ENCODE measurements at places on chromosomes 12 and 14. TPM values are rescaled to one million over a fixed set of nuclear protein-coding genes. Genes with fewer than 3 reads are reported as not detected.
A peak's percentile ranks its signal among the peaks of the same experiment; 100 is the strongest.

GRCh38 chr12:106976668-106977067 lies 10.3 kb downstream of the MTERF2 start:
- peaks cover 74% of the 10 kb centered on the region for H3K4me1 ChIP-seq
- H3K27ac ChIP-seq, result no peak overlapping the region
- H3K36me3 ChIP-seq, result peaks cover under 1% of the 10 kb centered on the region
- no peak for DNase-seq
- no peaks in the 10 kb centered on the region for H3K27me3 ChIP-seq

- no peak overlapping the region for H3K4me3 ChIP-seq
- no peaks in the 10 kb centered on the region for H3K27me3 ChIP-seq
- DNase-seq, result no peak
- H3K36me3 ChIP-seq, result no peaks in the 10 kb centered on the region
- no peak overlapping the region for H3K27ac ChIP-seq
- no peaks in the 10 kb centered on the region for H3K4me1 ChIP-seq
Observed at GRCh38 chr12:21608196-21608595, 3.5 kb upstream of the GYS2 start.

GRCh38 chr12:91885851-91886731 lies 259.6 kb downstream of the BTG1 start:
- no peaks in the 10 kb centered on the region for H3K27me3 ChIP-seq
- H3K27ac ChIP-seq, result no peak overlapping the region
- H3K36me3 ChIP-seq, result no peaks in the 10 kb centered on the region
- no peaks in the 10 kb centered on the region for H3K4me1 ChIP-seq

GRCh38 chr12:48997719-48998496 lies 1.3 kb downstream of the DDN start:
- H3K36me3 ChIP-seq, result peaks cover 10% of the 10 kb centered on the region
- H3K4me3 ChIP-seq, result peak overlapping the region; percentile 46
- H3K27me3 ChIP-seq, result peaks cover 97% of the 10 kb centered on the region
- no peak for DNase-seq
- H3K27ac ChIP-seq, result no peak overlapping the region

- no peaks in the 10 kb centered on the region for H3K36me3 ChIP-seq
- H3K27me3 ChIP-seq, result no peaks in the 10 kb centered on the region
- H3K4me3 ChIP-seq, result peak overlapping the region; percentile 76
- H3K27ac ChIP-seq, result peak overlapping the region; percentile 89
- DNase-seq, result no peak
- H3K4me1 ChIP-seq, result peaks cover 35% of the 10 kb centered on the region
Observed at GRCh38 chr12:67068761-67069450, 200.3 kb upstream of the CAND1 start.

- H3K4me3 ChIP-seq, result no peak overlapping the region
- H3K36me3 ChIP-seq, result no peaks in the 10 kb centered on the region
- peaks cover 61% of the 10 kb centered on the region for H3K4me1 ChIP-seq
- peak overlapping the region; percentile 42 for H3K27ac ChIP-seq
Observed at GRCh38 chr14:59282378-59282765, 93.9 kb downstream of the DAAM1 start.

GRCh38 chr12:118052324-118053070 lies 8.5 kb downstream of the WSB2 start:
- H3K4me1 ChIP-seq, result peaks cover 46% of the 10 kb centered on the region
- no peak for DNase-seq
- no peaks in the 10 kb centered on the region for H3K27me3 ChIP-seq
- no peak overlapping the region for H3K4me3 ChIP-seq
- peaks cover 28% of the 10 kb centered on the region for H3K36me3 ChIP-seq

- H3K27me3 ChIP-seq, result no peaks in the 10 kb centered on the region
- no peaks in the 10 kb centered on the region for H3K36me3 ChIP-seq
- no peak for DNase-seq
- no peak overlapping the region for H3K27ac ChIP-seq
- H3K4me1 ChIP-seq, result no peaks in the 10 kb centered on the region
- H3K4me3 ChIP-seq, result no peak overlapping the region
Observed at GRCh38 chr14:71267007-71267513, 359.8 kb downstream of the PCNX1 start.

DNA sequence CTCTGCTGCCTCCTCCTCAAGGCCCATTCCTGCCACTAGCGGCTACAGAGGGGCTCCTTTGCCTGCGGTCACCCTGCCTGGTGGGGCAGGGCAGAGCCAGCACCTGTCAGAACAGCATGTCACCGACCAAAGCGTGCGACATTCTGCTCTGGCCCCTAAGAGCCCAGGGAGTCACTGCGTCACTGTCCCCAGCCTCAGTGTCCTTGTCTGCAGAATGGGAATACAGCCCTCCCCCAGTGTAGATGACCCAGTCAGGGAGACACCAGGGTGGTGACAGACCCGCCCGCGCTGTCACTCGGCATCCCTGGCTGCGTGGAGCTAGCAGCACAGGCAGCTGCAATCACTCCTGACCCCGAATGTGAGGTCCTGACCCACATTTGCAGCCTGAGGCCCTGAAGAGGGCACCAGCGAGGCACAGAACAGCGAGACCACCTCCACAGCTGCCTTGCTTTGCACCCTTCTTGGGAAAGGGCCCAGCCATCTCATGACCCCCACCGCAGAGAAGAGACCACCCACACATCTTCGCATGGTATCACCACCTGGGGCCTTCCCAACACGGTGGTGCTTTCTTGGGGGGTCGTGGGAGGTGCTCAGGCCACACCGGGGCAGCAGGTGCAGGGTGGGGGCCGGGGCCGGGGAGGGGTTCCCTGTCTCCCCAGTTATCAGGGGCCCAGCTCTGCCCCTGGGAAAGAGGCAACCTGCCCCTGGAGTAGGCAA lies 2.5 kb downstream of the AHNAK2 start:
- H3K27me3 ChIP-seq, result no peaks in the 10 kb centered on the region
- H3K27ac ChIP-seq, result peak overlapping the region; percentile 92
- no peak overlapping the region for H3K4me3 ChIP-seq
- peaks cover 88% of the 10 kb centered on the region for H3K4me1 ChIP-seq

DNA sequence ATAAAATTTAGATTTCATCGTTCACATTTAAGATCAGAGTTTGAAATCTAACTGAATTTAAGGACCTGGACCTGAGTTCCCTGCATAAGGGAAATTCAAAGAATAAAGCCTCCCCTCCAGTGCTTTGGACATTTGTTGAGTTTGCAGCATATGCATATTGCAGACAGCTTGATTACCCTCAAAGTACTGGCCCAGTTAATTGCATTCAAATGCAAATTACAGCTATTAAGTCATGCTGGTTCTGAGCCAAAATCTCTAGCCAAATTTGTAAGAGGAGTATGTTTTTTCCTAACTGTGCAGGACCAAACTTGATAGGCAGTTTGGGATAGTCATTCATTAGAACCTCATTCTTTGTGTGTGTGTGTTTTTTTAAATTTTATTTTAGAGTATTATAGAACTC lies 9.1 kb upstream of the KIF21A start:
- H3K4me1 ChIP-seq, result no peaks in the 10 kb centered on the region
- no peaks in the 10 kb centered on the region for H3K27me3 ChIP-seq
- no peak overlapping the region for H3K27ac ChIP-seq
- DNase-seq, result no peak
- H3K36me3 ChIP-seq, result no peaks in the 10 kb centered on the region

DNA sequence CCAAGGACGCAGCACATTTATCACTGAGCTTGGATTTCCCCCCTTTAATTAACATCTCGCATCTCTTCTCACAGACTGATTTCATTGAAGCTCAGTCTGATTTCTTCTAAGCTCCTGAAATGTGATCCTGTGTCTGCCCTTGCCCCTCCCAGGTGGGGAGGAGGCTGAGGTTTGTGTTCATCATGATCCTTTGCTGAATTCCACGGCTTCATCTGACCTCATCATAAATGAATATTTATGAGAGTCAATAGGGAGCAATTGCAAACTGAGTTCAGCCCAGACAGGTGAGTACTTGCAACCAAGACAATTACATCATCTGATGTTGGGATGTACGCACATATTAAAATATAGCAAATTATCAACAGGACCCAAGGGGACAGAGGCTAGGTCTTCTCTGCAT lies 72.4 kb downstream of the MAP1LC3B2 start:
- no peaks in the 10 kb centered on the region for H3K36me3 ChIP-seq
- no peak overlapping the region for H3K27ac ChIP-seq
- no peaks in the 10 kb centered on the region for H3K4me1 ChIP-seq
- no peaks in the 10 kb centered on the region for H3K27me3 ChIP-seq

The CEBPE gene
- not detected for total RNA-seq

The LRTM2 gene
- total RNA-seq, result not detected

The MANSC1 gene
- total RNA-seq, result 22.9 TPM

The ASB2 gene
- total RNA-seq, result 53.5 TPM

The RNASE4 gene
- total RNA-seq, result 82.0 TPM

The TEAD4 gene
- 42.7 TPM for total RNA-seq

The CLEC1B gene
- not detected for total RNA-seq

The VRK1 gene
- total RNA-seq, result 10.1 TPM

Data from esophagus muscularis mucosa (tissue), 4 donors.